ENCODE measurements at places on chromosomes 2 and 18.

DNA sequence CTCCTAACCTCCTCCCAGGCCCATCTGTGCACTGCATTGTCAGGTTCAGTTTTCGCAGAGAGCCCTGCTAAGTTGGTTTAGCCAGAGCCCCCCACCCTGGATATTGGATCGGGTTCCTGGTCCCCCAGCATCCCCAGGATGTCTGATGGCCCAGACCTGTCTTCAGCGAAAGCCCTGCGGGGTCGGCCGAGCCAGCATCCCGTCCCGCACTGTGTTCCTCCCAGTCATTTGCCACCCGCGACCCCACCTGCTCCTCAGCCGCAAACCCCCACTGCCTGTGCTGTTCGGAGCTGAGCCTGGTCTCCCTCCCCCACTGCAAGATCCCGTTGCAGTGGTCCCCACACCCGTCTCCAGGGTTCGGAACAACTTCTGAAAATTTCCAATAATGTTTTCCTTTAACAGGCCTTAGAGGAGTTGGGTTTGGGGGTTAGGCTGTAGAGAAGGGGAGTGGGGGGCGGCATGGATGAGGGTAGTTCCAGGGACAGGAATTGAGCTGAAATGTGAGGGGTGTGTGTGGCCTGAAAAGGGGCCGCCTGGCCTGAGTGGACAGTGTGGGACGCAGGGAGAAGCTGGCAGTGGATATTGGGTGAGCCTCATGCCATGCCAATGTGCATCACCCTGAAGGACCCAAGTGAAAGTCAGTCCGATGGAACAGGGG lies 1.6 kb upstream of the COPS9 start:
- DNase-seq = no peak

DNA sequence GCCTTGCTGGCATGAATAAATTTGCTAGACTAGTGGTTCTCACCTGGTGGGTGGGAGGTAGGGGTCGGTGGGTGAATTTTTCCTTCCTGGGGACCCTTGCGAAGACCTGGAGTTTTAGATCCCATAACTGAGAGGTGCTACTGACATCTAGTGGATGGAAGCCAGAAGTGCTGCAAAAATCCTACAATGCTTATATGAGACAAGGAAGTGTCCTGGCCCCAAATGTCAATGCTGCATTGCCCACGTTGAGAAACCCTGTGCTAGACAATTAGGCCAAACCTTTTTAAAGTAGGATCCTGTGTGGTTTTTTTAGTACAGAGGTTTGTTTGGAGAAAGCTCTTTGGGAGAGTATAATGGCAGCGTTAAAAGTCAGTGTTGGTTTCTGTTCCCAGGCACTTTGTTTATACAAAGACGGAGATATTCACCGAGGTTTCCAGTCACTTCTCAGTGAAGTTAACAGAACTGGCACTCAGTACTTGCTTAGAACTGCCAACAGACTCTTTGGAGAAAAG lies 9.6 kb downstream of the SERPINB8 start:
- peak; percentile 70 for DNase-seq

DNA sequence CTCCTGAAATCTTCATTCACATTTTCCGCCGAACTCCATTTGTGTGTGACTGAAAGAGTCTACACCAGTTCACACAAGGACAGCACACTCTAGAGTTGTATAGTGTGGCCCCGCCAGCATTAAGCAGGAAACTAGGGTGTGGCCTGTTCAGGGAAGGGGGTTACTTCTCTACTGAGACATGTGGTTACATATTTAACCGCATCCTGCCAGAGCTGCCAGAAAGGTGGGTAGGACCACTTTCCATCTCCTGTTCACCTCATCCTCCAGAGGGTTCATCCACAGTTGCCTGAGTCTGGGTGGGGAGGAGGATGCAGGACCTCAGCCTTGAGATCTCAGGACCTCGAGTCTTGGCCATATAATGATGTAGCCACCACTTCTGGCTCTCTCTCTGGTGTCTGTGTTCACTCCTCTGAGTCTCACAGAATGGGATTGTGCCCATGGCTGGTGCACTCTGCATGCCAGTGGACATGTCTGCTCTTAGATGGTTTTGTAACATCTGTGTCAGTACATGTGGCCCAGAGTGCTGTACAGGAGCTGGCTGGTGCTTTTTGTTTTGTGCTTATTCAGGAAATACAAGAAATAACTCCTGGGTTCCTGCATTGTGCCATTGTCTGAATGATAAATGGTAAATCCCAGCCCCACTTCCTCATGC lies 7.7 kb upstream of the SP140L start:
- DNase-seq = no peak

GRCh38 chr18:6362559-6363129 lies 52.1 kb downstream of the L3MBTL4 start:
- DNase-seq = no peak

GRCh38 chr2:119820275-119820674 lies 60.6 kb downstream of the PTPN4 start:
- DNase-seq = peak; percentile 82

DNA sequence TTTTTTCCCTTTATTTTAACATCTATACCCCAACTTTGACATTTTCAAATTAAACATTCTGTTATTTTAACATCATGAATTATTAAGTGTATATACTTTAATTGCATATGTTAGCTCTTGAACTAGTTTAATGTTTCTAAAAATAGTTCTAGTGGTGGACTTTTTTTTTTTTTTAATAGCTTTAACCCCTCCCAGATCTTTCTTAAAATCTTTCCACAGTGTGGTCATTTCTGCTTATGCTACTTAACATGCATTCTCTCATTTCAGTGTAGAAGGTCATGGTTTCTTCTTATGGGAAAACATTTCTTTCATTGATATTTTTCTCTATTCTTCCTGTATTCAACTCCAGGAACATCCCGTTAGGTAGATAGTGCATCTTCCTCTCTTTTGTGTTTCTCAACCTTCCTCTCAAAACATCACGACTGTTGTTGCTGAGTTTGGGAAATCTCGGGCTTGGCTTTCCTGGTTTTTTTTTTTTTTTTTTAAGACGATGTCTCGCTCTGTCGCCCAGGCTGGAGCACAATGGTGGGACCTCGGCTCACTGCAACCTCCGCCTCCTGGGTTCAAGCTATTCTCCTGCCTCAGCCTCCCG lies 849 bp upstream of the TMEM18 start:
- DNase-seq = no peak

DNA sequence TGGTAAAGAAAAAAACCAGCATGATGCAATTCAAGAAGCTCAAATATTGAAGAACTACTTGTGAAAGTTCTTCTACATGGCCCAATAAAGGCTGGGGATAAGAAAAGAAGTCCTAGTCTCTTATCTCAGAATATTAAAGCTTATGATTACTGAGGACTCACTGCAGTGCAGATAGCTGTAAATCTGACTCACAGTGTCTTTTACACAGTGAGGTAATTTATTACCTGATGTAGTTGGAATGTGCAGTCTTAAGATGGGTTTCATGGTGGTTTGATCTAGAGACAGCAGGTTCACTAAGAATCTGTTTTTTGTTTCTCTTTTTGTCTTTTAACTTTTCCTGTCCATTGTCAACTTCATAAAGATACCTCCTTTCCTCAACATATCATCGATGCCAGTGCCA lies 484.0 kb upstream of the MAP2 start:
- DNase-seq = no peak

- DNase-seq = no peak
These were observed 321.5 kb upstream of the TANK start for GRCh38 chr2:160838691-160839090.

DNA sequence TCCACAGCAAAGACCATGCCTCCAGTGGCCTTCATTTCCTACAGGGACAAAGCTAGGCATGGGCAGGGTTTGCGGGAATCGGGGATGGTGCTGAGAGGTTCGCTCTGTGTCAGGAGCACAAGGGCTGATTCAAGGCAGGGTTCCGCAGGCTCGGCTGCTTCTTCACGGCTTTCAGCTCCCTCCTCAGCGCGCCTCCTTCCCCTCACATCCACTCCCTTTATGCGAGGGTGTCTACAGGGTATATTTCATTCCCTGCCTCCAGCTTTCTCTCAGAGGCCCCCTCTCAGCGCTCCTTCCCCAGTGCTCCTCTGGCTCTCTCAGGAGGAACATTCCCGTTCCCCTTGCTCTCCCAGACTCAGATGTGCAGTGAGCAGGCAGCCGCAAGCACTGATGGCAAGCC lies 78.7 kb upstream of the ASB18 start:
- DNase-seq = no peak

- no peak for DNase-seq
These were observed 117.4 kb downstream of the FMNL2 start for GRCh38 chr2:152452256-152452973.

GRCh38 chr18:15165048-15165447 lies 417.1 kb downstream of the ANKRD30B start:
- no peak for DNase-seq

DNA sequence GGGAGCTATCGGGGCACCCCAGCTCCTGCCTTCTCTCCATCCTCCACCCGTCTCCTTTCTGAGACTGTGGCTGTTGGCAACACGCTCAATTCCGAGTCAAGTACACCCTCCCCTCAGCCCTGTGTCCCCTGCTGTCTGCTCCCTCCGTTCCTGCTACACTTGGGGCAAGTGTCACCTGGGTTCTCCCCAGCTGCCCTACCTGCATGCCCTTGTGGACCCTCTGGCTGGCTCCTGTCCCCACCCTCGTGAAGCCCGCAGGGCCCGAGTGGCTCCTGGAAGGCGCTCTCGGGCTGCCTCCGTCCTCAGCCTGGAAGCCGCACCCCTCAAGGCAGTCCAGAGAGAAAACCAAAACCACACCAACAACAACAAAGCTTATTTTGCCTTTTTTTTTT lies 33.9 kb downstream of the PDIA6 start:
- no peak for DNase-seq

DNA sequence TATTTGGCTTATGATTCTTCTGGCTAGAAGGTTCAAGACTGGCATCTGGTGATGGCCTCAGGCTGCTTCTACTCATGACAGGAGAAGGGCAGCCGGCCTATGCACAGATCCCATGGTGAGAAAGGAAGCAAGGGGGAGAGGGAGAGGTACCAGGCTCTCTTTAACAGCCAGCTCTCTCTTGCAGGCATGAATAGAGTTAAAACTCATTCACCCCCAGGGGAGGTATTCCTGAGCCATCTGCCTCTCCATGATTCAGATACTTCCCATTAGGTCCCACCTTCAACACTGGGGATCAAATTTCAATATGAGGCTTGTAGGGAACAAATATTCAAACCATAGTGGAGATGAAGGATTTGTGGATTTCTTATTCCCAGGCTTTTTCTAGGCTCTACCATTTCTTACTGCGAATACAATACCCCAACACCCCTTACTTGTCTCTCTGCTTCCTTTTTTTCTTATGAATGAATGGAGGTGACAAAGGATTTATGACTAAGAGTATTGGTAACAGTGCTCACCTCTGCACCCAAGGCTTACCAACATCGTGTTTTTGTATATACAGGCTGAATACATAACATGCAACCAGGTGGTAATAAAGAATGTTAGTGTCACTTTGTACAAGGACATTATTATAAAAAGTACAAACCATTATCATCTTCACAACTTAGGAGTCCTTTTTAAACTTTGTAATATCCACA lies 454.6 kb upstream of the TRIB2 start:
- DNase-seq = peak; percentile 39

GRCh38 chr2:29317077-29317517 lies 201.9 kb downstream of the CLIP4 start:
- DNase-seq = no peak

GRCh38 chr2:99469394-99469793 lies 20.4 kb downstream of the REV1 start:
- no peak for DNase-seq

DNA sequence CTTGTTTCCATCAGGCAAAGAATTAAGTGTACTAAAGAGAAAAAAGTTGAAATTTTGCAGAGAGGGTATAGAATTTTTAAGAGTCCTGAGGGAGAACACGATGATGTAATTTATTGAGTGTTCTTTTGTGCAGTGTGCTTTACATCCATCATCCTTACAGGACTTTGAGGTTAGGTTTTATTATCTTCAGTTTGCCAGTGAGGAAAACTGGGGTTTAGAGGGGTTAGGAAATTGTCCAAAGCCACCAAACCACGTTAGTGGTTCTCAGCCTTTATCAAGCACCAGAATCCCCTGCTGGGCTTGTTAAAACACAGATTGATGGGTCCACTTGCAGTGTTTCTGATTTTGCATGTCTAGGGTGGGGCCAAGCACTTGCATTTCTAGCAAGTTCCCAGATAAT lies 277.5 kb downstream of the KCNS3 start:
- no peak for DNase-seq

GRCh38 chr2:118529908-118530599 lies 317.4 kb downstream of the EN1 start:
- DNase-seq = no peak

GRCh38 chr2:38863061-38863695 lies 12.6 kb downstream of the DHX57 start:
- DNase-seq = no peak

DNA sequence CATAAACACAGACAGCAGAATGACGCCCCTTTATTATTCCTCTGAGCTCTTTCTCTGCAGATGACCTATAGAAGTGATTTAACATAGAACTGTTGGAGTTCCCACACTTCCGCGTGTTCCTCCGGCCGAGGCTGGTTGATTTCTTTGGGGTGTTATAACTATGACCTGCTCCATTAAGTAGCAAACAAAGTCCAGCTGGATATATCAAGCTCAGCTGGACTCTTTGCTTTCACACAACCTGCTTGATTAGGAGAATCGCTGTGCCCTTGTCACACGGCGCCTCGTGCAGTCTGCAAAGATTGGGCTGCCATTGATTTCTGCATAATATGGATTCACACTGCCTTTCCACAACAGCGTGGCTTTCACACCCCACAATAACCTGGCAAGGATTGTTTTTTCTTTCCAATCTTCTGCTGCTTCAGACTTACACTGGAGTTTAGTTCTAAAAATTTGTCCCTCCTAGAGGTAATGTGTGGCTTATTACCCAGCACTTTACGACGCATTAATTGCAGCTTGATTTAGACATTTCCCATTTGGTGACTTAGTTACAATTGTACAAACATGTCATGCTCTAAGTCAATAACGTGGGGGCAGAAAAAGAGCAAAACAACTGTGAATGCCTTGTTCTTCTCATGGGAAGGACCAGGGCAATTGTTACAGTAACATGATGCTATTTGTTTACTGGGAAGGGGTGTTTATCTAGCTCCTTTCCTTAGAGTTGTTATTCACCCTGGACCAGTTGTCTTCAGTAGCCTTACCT lies 485.7 kb downstream of the TXNL1 start:
- DNase-seq = no peak

DNA sequence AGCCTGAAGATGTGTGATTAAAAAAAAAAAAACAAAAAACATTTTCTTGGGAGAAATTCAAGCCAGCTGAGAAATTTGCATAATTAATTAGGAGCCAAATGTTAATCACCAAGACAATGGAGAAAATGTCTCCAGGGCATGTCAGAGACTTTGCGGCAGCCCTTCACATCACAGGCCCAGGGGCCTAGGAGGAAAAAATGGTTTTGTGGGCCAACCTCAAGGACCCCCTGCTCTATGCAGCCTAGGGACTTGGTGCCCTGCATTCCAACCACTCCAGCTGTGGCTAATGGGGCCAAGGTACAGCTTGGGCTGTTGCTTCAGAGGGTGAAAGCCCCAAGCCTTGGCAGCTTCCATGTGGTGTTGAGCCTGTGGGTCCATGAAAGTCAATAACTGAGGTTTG lies 241.9 kb upstream of the THUMPD2 start:
- DNase-seq = no peak
